Memory B cell (primary cell): ENCODE measurements at places on chromosomes 16 and 17.

- peak overlapping the region; percentile 99 for H3K4me3 ChIP-seq
- H3K4me1 ChIP-seq: peaks cover 36% of the 10 kb centered on the region
- H3K27me3 ChIP-seq: peaks cover 12% of the 10 kb centered on the region
- no peak for DNase-seq
Measured at GRCh38 chr17:36947922-36948716, 635 bp upstream of the AATF start.

- peaks cover 14% of the 10 kb centered on the region for H3K27me3 ChIP-seq
- no peak overlapping the region for H3K4me3 ChIP-seq
- H3K27ac ChIP-seq: no peak overlapping the region
- DNase-seq: no peak
- H3K4me1 ChIP-seq: peaks cover 2% of the 10 kb centered on the region
- H3K36me3 ChIP-seq: no peaks in the 10 kb centered on the region
Measured at GRCh38 chr17:34670618-34671017, 91.2 kb downstream of the TMEM132E start.

DNA sequence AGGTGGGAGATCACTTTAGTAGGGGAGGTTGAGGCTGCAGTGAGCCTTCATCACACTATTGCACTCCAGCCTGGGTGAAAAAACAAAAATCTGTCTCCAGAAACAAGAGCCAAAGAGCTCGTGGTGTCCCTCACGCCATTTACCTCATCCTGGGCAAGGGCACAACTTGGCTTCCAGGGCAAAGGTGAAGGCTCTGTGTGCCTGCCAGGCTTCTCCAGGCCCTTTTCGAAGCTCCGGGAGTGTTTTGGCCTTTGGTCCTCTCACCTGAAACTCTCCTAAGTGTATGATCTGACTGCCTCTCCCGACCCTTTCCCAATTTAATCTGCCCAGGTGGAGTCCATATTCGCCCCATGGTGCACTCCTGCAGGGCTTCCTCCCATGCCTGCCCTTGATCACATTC lies 11.6 kb upstream of the CES3 start:
- peaks cover 7% of the 10 kb centered on the region for H3K4me1 ChIP-seq
- H3K27ac ChIP-seq: no peak overlapping the region
- H3K36me3 ChIP-seq: no peaks in the 10 kb centered on the region
- H3K27me3 ChIP-seq: peaks cover 29% of the 10 kb centered on the region
- H3K4me3 ChIP-seq: no peak overlapping the region
- DNase-seq: no peak

GRCh38 chr17:19369846-19370492 lies 7.4 kb upstream of the B9D1 start:
- H3K27ac ChIP-seq: peak overlapping the region; percentile 88
- peaks cover 38% of the 10 kb centered on the region for H3K4me1 ChIP-seq
- peak overlapping the region; percentile 77 for H3K4me3 ChIP-seq
- H3K27me3 ChIP-seq: no peaks in the 10 kb centered on the region
- H3K36me3 ChIP-seq: peaks cover 2% of the 10 kb centered on the region
- DNase-seq: no peak

DNA sequence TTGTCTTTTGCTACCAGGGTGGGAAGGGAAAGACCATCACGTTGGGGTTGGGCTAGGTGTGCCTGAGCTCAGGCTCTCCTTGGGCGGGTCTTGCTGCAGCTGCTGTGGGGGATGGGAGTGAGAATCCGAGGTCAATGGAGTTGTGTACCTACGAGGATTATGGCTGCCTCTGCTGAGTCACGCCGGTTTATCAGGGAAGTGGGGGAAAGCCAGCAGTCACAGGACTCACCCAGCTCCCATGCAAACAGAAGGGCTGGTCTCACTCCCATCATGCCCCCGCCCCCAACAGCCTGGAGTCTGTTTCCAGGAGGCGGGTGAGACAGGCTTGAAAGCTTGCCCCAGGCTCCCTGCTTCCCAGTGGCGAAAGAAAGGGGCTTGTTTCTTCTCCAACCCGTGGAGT lies 1259.0 kb upstream of the GOT2 start:
- no peaks in the 10 kb centered on the region for H3K27me3 ChIP-seq
- no peaks in the 10 kb centered on the region for H3K36me3 ChIP-seq
- H3K4me3 ChIP-seq: no peak overlapping the region
- DNase-seq: no peak
- H3K4me1 ChIP-seq: no peaks in the 10 kb centered on the region

DNA sequence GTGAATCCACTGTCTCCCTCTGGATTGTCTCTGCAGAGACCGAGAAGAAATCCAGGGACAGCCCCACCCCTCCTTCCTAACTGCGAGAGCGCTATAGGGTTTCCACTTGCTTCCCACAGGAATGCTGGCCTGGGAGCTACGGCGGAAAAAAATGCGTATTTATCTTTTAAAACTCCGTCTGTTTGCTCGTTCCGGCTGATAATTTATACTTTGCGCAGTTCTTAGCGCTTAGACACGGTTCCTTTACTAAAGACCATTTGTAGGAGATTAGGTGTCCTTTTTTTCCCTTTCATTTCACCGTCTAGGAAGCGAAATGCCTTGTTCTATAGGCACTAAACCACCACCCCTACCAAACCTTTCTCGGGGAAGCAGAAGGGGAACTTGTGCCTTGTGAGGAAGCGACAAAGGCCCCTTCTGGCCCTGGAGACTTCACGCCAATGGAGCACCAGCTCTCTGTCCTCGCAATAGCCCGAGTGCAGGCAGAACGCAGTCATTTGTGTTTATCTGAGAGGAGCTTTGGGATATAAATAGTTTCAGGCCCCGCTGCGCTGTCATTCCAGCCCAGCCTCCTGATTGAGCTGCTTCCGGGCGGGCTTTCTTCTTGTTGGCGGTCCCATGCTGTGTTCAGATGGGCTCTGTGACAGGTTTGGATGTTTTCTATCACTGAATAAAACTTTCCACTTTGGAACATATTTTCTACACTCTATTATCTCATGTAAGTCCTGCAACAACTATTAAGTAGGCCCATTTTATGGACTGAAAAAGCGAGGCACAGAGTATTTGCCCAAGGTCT lies 791 bp upstream of the SUPT4H1 start:
- peak; percentile 19 for DNase-seq
- H3K27me3 ChIP-seq: no peaks in the 10 kb centered on the region
- peaks cover 26% of the 10 kb centered on the region for H3K4me1 ChIP-seq

DNA sequence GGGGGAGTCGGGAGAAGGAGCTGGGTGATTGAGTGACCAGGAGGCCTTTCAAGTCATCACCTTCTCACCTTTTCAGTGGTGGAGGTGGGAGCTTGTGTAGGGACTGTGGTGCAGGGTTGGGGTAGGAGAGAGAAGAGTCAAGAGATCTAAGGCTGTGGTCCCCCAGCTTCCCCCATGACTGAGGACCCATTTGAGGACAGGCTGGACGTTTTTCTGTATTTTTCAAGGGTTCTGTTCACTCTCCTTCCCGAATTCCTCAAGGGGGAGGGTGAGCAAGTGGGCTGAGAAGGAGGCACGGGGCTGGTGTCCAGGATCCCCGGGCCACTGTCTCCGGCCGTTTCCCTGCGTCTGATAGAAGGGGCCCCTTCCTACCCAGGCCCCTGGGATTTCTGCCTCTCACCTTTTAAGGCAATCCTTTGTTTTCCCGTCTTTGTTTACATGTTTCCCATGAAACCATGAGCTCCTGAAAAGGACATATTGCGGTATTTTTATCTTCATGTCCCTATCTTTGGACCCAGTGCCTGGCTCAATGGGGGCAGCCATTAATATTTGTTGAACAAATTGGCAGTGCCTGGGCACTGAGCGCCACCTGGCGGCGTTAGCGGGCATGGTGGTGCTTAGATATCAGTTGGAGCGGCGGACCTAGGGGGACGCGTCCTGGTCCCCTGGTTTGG lies 9.2 kb upstream of the CD300A start:
- peaks cover 16% of the 10 kb centered on the region for H3K4me1 ChIP-seq
- peaks cover 6% of the 10 kb centered on the region for H3K27me3 ChIP-seq
- no peak overlapping the region for H3K27ac ChIP-seq

GRCh38 chr17:45867171-45867570 lies 22.5 kb downstream of the SPPL2C start:
- H3K36me3 ChIP-seq: no peaks in the 10 kb centered on the region
- H3K4me1 ChIP-seq: no peaks in the 10 kb centered on the region
- DNase-seq: no peak
- peaks cover 23% of the 10 kb centered on the region for H3K27me3 ChIP-seq
- no peak overlapping the region for H3K27ac ChIP-seq

GRCh38 chr17:82394278-82394677 lies 22.7 kb downstream of the UTS2R start:
- H3K4me1 ChIP-seq: no peaks in the 10 kb centered on the region
- no peak overlapping the region for H3K4me3 ChIP-seq
- no peak for DNase-seq
- no peaks in the 10 kb centered on the region for H3K27me3 ChIP-seq
- peaks cover 20% of the 10 kb centered on the region for H3K36me3 ChIP-seq

DNA sequence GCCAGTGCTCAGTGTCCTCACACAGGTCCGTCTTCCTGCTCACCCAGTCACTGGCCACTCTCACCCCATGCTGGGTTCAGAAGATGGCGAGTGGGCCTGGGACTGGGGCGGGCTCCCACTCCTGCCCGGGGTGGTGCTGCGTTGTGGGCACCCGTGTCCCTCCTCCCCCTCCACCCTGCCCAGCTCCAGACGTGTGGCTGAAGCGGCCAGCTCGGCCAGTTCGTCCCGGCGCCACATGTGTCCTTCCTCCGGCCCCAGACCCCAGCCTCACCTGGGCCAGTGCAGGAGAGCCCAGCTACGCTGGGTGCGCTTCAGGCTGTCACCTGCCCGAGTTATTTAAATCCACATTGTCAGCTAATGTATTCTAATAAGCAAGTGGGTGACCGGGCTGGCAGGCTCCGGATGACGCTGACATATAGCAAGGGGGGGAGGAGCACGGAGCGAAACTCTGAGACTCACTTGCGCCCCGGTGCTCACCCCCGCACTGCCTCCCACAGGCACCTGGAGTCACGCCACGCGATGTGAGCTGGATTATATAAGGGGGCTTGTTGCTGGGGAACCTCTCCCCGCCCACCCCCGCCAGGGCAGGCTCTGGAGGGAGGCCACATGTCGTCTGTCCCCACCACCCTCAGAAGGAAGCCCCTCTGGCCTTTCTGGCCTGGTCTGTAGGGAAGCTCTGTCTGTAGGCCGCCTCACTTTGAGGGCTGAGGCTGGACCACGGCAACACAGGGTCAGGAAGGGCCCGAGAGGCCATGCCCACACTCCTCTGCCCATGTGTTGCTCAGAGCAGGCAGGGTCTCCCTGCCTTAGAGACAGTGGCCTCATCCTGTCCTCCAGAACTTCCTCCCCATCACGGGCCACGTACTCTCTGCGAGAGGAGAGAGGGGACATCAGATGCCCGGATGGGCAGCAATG lies 7.1 kb upstream of the BAIAP2 start:
- H3K27me3 ChIP-seq: peaks cover 7% of the 10 kb centered on the region
- peaks cover 2% of the 10 kb centered on the region for H3K36me3 ChIP-seq
- peaks cover 2% of the 10 kb centered on the region for H3K4me1 ChIP-seq
- H3K27ac ChIP-seq: no peak overlapping the region
- no peak overlapping the region for H3K4me3 ChIP-seq

- no peaks in the 10 kb centered on the region for H3K4me1 ChIP-seq
- H3K27ac ChIP-seq: no peak overlapping the region
- DNase-seq: no peak
- no peak overlapping the region for H3K4me3 ChIP-seq
Measured at GRCh38 chr16:79805621-79806020, 205.1 kb upstream of the MAF start.

GRCh38 chr16:76529120-76529519 lies 251.9 kb downstream of the CNTNAP4 start:
- DNase-seq: no peak
- no peak overlapping the region for H3K27ac ChIP-seq
- no peaks in the 10 kb centered on the region for H3K4me1 ChIP-seq
- no peak overlapping the region for H3K4me3 ChIP-seq

- peaks cover 16% of the 10 kb centered on the region for H3K36me3 ChIP-seq
- no peak for DNase-seq
- H3K27me3 ChIP-seq: no peaks in the 10 kb centered on the region
- H3K4me1 ChIP-seq: no peaks in the 10 kb centered on the region
- no peak overlapping the region for H3K4me3 ChIP-seq
Measured at GRCh38 chr17:64551461-64551860, 44.7 kb downstream of the CEP95 start.

DNA sequence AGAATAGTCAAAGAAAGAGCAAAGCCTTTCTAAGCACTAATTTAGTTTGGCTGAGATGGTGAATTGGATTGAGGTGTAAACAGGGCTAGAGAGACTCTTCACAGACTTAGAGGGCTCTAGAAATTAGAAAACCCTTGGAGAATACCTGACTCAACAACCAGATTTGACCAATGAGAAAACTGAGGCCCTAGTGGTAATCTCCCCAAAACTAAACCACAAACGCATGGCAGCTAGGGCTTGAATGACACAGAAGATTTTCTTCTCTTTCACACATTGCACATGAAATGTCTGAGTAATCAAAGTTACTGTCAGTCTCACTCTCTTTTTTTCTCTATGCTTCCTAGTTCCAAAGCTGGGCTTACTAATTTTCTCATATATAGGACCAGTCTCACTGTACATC lies 314.5 kb upstream of the KCNJ16 start:
- H3K27me3 ChIP-seq: peaks cover 2% of the 10 kb centered on the region
- H3K4me1 ChIP-seq: no peaks in the 10 kb centered on the region
- no peak overlapping the region for H3K4me3 ChIP-seq
- H3K27ac ChIP-seq: no peak overlapping the region
- H3K36me3 ChIP-seq: no peaks in the 10 kb centered on the region
- DNase-seq: no peak

- H3K4me3 ChIP-seq: no peak overlapping the region
- peaks cover 8% of the 10 kb centered on the region for H3K36me3 ChIP-seq
- H3K4me1 ChIP-seq: no peaks in the 10 kb centered on the region
- H3K27me3 ChIP-seq: no peaks in the 10 kb centered on the region
- no peak for DNase-seq
- H3K27ac ChIP-seq: no peak overlapping the region
Measured at GRCh38 chr16:27691721-27692120, 141.8 kb downstream of the KATNIP start.

DNA sequence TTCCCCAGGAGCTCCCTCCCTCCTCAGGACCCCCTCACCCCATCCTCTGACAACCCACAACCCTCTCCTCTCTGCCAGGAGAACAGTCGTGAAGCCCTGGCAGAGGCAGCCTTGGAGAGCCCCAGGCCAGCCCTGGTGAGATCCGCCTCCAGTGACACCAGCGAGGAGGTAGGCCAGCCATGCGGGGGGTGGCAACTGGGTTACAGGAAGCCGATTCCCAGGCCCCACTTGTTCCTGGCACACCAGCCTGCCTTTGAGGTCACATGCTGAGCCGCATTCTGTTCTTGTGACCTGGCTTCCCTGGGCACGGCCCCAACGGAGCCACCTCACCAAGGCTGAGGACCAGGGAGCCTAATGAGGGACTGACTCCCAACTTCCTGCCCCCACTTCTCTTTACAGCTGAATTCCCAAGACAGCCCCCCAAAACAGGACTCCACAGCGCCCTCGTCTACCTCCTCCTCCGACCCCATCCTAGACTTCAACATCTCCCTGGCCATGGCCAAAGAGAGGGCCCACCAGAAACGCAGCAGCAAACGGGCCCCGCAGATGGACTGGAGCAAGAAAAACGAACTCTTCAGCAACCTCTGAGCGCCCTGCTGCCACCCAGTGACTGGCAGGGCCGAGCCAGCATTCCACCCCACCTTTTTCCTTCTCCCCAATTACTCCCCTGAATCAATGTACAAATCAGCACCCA lies 7.9 kb downstream of the NAT9 start:
- no peak overlapping the region for H3K27ac ChIP-seq
- no peak overlapping the region for H3K4me3 ChIP-seq
- no peaks in the 10 kb centered on the region for H3K27me3 ChIP-seq
- H3K4me1 ChIP-seq: peaks cover 9% of the 10 kb centered on the region
